ENCODE measurements at places on chromosomes 5 and 9. TPM values are rescaled to one million over a fixed set of nuclear protein-coding genes. Genes with fewer than 3 reads are reported as not detected.

KCNN2 gene
- not detected for polyA plus RNA-seq

FAM169A gene
- 1.6 TPM for polyA plus RNA-seq

ACTBL2 gene
- polyA plus RNA-seq = not detected

C9orf153 gene
- polyA plus RNA-seq = 0.14 TPM

PRLR gene
- not detected for polyA plus RNA-seq

TXNDC8 gene
- not detected for polyA plus RNA-seq

PNPLA7 gene
- polyA plus RNA-seq = 2.7 TPM

ANGPTL2 gene
- 0.08 TPM for polyA plus RNA-seq

NUTM2F gene
- polyA plus RNA-seq = not detected

CACFD1 gene
- 15.9 TPM for polyA plus RNA-seq

C9orf152 gene
- not detected for polyA plus RNA-seq

C7 gene
- polyA plus RNA-seq = not detected

PHF19 gene
- 3.9 TPM for polyA plus RNA-seq

PKN3 gene
- 0.11 TPM for polyA plus RNA-seq

CTNND2 gene
- not detected for polyA plus RNA-seq
